ENCODE measurements at places on chromosomes 7 and 10.

DNA sequence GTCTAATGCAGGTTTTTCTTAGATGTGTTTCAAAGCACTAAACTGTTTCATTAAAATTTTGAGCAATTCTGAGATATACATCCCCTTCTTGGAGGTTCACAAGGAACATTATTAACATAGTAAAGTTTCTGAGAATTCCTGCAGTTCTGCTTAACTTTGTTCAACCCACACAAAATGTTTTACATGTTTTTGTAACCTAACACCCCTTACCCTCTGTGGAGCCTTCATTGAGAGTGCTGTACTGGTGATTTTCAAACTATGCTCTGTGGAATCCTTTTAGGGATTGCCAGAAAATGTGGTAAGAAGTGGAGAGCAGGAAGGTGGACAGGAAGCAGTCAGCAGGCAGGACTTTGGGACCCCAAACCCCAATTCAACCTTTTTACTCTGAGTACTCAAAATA is 53.6 kb upstream of the ABCB5 start:
- no peak for DNase-seq

GRCh38 chr7:19121977-19122588 is 4.6 kb upstream of the TWIST1 start:
- no peak for DNase-seq

DNA sequence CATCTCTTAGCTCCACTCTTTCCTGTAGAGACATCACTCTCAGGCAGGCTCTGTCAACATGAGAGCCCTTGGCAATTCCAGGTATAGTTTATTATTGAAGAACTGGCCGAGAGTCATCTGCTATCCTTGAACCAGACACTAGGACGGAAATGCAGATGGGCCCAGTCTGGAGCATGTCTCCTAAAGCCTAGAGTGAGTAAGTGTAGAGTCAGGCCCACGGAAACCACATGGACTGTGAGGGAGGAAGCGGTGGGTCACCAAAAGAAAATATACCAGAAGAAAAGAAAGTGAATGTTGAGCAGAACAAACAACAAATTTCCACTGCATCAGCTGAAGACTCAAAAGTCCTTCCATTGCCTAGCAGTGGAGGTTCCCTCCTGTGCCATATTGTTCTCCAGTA is 15.7 kb upstream of the RELN start:
- DNase-seq: no peak

DNA sequence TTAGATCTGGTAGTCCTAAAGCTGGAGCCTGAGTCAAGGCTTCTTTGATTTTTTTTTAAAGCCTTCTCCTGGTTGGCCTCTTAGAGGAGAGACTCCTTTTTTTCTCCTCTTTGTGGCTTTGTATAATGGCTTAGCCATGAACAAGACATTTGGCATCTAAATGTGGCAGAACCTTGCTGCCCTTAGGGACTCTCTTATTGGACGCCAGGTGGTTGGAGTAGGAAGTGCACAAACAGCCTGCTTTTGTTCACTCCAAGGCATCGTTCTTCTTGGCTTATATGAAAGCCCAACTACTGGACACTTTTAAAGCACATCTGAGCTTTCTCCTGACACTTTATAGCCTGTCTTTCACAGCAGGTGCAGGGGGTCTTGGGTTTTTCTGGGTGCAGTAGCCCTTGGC is 25.0 kb downstream of the ZPBP start:
- no peak for DNase-seq

DNA sequence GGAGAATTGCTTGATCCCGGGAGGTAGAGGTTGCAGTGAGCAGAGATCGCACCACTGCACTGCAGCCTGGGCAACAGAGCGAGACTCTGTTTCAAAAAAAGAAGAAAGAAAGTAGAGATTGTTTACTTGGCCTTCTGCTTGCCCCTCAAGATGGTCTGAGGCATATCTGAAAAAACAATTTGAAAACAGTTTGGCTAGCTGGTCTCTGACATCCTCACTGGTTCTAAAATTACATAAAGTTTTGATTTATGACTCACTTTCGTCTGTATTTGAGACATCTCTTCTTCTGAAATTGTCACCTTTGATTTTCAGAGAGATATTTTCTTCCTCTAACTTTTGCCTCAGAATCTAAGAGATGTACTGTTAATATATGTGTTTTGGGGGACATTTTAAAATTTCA is 49.6 kb upstream of the HELLS start:
- DNase-seq: no peak

GRCh38 chr10:34181553-34182300 is 633.4 kb downstream of the PARD3 start:
- no peak for DNase-seq

DNA sequence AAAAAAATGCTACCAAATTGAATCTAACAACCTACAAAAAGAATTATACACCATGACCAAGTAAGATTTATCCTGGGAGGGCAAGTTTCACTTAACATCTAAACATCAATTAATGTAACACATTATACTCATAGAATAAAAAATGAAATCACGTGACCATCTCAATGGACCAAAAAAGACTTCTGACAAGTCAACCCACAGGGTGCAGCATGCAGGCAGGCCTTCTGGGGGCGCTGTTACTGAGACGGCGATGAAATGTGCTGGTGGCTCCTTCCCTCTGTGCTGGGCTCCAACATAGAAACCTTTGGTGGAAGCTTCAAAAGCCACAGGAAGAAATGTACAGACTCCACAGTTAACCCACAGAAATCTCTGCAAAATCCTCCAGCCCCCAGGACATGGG is 103.1 kb downstream of the INHBA start:
- no peak for DNase-seq

- no peak for DNase-seq
These were observed 1061.2 kb downstream of the KCNMA1 start for GRCh38 chr10:76576276-76576962.

GRCh38 chr10:49189422-49189821 is 1.2 kb upstream of the TMEM273 start:
- no peak for DNase-seq

- DNase-seq: no peak
These were observed 87.6 kb upstream of the ADARB2 start for GRCh38 chr10:1824928-1825327.

DNA sequence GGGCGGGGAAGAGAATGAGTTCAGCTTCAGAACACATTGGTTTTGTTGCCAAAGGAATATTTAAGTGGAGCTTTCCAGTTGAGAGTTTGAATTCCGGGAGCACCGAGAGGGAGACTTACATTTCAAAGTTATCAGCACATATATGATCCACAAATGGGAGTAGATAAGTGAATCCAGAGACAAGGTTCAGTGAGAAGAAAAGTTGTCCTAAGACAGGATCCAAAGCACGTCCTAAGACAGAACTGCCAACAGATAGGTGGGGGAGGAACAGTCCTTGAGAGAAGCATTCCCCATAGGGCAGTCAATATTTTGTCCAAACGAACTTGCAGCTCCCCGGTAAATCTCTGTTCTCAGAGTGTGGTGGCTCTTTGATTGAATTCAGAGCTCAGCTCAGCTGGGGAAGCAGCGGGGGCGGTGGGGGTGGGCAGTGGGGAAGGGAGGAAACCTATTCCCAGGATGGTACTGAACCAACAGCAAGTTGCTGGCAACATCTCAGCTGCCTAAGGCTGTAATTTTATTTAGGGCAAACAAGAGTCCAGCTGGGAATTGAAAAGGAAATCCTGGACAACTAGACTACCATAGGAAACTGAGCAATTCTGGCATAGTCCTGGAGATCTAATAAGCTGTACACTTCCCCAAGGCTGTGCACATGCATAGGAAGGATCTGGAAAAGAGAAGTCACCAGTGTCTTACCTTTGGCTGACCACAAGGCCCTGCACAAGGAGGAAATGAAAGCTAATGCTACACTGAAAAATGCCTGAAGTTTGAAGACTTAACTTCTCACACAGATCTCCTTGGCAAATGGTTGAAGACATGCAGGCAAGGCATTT is 94.2 kb upstream of the CXCL12 start:
- DNase-seq: no peak

DNA sequence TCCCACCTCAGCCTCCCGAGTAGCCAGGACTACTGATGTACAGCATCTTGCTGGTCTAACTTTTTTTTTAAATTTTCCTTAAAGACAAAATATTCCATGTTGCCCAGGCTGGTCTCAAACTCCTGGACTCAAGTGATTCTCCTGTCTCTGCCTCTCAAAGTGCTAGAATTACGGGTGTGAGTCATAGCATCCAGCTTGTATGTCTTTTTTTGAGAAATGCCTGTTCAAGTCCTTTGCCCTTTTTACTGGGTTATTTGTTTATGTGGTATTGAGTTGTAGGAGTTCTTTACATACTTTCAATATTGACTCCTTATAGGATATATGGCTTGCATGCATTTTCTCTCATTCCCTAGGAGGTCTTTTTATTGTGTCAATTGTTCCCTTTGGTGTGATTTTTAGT is 486.4 kb downstream of the MAGI2 start:
- no peak for DNase-seq

GRCh38 chr10:63919575-63920279 is 398.5 kb downstream of the REEP3 start:
- no peak for DNase-seq

GRCh38 chr7:140696024-140696679 is 356 bp upstream of the NDUFB2 start:
- peak; percentile 88 for DNase-seq

DNA sequence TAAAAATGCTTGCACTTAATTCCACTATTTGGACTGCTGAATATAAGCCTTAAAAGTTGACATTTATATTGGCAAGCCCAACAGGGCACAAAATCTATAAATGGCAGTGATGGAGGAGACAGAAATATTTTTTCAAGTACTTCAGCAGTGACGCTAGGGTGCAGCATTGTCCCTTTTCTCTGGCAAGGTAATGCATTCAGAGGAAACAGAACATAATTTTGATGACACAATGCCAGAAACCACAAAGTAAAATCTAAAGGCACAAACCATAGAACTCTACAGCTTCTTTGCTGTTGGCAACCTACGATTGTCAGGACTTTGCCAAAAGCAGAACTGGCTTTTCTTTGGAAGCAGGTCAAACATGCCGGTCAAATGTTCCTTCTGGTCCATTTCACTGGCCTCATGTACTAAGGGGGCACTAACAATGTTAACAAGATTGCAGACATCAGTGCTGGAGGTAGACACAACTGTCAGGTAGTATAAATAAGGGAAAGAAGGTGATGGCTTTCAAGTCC is 30.9 kb upstream of the FAM133B start:
- DNase-seq: peak; percentile 36

DNA sequence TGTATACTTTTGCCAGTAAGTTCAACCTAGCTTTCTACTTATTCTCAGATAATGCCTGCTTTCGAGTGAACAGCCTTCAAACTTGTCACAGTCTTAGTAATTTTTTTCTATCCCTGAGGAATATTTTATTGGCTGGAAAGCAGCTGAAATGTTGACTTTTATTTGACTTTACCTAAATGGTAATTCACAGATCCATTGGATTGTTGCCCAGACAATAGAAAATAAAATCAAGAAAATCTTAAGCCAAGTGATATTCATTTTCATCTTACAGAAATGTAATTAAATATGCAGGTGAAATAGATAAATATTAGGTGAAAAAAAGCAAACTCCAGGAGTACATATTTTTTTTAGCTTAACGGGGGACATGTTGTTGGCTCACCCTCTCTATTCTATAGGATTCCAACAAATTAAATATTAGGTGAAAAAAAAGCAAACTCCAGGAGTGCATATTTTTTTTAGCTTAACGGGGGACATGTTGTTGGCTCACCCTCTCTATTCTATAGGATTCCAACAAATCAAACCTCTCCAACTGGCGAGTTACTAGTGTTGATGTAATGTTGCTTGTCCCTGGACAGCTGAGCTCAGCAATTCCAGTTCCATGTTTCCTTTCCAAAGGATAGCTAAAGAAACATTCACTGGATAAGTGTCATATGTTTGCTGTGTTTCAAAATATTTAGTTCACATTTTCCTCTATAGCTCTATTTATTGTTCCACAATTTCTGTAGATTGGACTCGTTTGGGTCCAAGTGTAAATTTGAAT is 4.2 kb downstream of the TMEM26 start:
- no peak for DNase-seq

- no peak for DNase-seq
These were observed 39.6 kb upstream of the TNPO3 start for GRCh38 chr7:129094501-129094900.

DNA sequence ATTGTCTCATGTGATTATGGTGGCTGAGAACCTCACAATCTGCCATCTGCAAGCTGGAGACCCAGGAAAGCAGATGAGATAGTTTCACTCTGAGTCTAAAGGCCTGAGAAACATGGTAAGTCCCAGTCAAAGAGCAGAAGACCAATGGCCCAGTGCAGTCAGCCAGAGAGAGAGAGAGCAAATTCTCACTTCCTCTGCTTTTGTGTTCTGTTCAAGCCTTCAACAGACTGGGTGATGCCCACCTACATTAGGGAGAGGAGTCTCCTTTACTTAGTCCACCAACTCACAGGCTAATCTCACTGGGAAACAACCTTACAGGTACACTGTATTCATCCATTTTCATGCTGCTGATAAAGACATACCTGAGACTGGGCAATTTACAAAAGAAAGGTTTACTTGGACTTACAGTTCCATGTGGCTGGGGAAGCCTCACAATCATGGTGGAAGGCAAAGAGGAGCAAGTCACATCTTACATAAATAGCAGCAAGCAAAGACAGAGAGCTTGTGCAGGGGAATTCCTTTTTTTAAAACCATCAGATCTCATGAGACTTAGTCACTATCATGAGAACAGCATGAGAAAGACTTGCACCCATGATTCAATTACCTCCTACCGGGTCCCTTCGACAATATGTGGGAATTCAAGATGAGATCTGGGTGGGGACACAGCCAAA is 4.7 kb upstream of the FRMPD2 start:
- DNase-seq: no peak

GRCh38 chr10:31956200-31956946 is 27.7 kb upstream of the ARHGAP12 start:
- DNase-seq: no peak

GRCh38 chr10:49113741-49114141 is 1.6 kb downstream of the VSTM4 start:
- DNase-seq: no peak

DNA sequence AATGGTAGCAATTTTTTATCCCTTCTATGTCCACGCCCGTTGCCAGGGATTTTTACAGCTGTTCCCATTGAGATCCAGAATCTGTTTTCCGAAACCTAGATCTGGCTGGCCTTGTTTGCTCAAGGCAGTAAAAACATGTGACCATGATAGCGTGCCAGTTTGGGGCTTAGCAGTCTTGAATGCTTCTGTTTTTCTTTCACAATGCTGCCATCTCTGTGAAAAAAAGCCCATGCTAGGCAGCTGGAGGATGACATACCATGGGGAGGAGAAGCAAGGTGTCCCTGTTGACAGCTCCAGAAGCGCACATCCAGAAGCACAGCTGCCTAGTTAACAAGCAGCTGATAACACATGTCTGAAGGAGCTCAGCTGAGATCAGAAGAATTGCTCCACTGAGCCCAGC is 2.2 kb upstream of the ZNF92 start:
- no peak for DNase-seq

GRCh38 chr10:123807444-123808035 is 84.1 kb downstream of the CPXM2 start:
- DNase-seq: no peak
